ENCODE measurements at places on chromosomes 13 and 19.

- DNase-seq: no peak
Measured at GRCh38 chr19:722553-723101, 13.9 kb downstream of the PALM start.

- no peak for DNase-seq
Measured at GRCh38 chr19:6235031-6235951, 44.5 kb downstream of the MLLT1 start.

GRCh38 chr19:6271251-6271650 is 8.5 kb downstream of the MLLT1 start:
- no peak for DNase-seq

DNA sequence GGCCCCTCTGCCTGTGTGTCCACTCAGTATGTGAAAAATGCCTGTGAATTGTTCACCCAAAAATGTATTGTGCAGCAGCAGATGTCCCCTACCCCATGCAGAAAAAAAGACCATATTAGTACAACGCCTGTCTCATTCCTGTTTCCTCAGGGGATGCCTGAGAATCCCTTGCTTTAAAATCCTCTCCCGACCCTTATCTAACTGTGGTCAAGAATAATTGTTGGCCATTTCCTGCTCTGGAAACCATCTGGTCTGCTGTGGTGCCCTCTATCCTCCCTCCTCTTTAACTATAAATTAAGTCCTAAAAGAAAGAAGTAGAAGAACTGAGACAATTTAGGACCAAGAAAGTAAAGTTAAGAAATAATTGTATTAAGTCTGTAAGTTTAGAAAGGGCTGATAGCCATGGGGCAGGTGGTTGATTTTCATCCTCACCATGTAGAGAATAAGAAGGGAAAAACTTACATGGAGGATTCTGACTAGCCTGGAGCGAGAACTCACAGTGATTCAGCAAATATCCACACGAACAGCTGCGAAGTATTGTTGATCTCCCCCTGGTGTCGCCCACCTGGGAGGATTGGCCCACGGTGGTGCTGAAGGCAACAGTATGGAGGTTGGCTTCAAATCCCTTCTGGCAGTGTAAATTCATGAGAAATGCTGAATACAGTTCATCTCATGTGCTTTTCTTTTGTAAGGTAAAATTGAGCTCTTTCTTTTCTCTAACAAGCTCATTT is 85.6 kb downstream of the COL4A2 start:
- no peak for DNase-seq

DNA sequence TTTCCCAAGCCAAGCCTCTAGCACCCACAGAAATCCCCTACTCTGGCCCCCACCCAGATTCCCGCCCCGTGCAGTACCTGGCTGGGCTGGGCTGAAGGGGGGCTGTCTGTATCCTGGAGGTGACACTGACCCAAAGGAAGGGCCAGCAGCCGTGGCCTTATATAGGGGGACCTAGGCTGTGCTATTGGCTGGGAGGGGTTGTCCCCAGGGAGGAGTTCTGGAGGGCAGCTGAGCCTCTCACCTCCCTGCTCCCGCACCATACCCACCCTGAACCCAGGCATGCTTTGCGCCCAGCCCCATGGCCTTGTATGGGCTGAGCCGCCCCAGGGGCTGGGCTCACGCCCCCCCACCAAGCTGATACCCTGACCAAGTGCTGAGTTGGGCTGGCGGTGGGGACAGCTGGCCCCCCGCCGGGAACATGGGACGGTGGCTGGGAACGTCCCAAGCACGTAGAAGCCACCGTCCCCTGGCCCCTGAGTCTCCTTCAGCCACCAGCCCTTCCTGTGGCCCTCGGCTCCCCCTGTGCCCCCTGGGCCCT is at the start of gene CKM:
TSS of gene CKM (minus strand) at position 132 of the 538 bp plus-strand sequence. CDS start 3,162 bp downstream, outside the sequence.
- no peak for DNase-seq

DNA sequence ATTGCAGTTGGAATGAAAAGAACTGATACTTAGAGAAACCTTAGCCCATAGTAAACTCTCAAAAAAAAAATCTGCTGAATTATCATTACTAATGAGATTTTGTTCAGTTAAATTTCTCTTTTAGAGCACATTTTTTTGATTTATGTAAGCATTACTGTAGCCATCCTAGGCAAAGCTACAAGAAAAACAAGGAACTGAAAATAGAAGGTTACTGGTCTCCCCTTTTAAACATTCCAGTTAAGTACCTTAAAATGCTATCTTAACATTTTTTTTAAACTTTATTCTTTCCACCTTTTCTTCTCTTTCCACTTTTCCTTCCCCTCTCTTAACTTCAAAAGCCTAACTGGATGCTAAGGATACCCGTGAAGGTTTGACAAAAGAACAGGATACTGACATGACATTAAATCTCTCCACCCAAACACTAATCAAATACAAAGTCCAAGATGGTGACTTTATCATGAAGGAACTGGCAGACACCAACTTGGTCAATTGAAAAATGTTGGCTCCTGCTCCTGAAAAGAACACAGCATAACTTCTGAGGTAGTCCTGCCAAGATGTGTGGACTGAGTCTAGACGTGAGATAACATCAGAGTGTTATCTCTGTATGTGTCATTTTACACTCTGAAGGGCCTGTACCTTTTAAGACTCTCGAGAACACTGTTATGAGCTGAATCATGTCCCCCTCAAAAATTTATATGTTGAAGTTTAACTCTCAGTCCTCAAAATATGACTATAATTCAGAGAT is 29.5 kb upstream of the SACS start:
- DNase-seq: no peak

GRCh38 chr19:45825917-45826893 is 11.1 kb upstream of the RSPH6A start:
- no peak for DNase-seq

DNA sequence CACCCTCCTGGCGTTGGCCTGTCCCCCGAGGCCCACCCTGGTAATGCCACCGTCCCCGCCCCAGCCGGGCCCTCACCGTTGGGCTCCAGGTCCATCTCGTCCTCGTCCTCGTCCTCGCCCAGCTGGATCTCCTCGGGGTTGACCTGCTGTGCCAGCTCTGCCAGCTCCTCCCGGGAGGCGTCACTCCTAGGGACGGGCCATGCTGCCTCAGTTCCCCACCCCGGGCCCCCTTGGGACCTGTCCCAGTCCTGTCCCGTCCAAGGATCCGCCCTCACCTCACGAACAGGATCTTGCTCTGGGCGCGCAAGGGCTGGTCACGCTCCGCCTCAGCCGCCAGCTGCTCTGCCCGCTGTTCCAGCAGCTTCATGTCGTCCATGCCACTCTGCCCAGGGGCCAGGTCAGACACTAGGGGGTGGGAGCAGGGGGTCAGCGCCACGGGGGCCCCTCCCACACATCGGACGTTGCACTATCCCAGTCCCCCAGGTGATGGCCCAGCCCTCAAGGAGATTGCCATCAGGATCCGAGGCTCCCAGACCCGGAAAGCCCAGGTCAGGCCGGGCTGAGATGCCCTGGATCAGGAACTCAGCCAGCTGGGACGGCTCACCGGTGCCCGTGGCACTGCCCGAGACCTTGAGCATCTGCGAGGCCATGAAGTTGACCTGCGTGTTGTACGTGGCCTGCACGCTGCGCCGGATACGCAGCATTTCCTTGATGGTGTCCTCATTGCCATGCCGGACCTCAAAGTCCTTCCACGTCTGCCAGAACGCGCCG is 9.5 kb downstream of the XAB2 start:
- DNase-seq: no peak
